Common myeloid progenitor, CD34-positive (primary cell): ENCODE measurements at places on chromosomes 11 and 22.

DNA sequence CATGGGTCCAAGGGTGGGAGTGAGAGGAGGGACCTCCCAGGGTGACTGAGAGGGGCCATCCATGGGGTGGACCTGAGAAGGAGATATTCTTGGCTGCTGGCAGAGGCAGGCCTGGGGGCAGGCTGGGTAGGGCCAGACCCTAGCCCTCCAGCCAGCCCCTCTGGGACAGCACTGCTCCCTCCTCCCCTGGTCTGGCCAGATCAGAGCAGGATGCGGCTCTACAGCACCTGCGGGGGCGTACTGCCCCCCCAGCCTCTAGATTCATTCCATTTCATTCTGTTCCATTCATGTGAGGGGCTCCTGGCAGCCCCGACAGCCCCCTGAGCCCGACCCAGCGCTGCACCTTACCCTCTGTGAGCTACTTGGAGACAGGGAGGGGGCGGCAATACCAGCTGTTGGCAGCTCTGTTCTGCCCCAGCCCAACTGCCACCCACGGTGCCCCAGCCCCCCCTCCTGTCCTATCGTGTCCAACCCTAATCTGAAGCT lies 34.3 kb upstream of the MYRF start:
- no peak for DNase-seq
- H3K27me3 ChIP-seq: no peaks in the 10 kb centered on the region
- H3K36me3 ChIP-seq: no peaks in the 10 kb centered on the region
- H3K4me3 ChIP-seq: no peak overlapping the region
- peaks cover 13% of the 10 kb centered on the region for H3K4me1 ChIP-seq
- no peak overlapping the region for H3K27ac ChIP-seq

DNA sequence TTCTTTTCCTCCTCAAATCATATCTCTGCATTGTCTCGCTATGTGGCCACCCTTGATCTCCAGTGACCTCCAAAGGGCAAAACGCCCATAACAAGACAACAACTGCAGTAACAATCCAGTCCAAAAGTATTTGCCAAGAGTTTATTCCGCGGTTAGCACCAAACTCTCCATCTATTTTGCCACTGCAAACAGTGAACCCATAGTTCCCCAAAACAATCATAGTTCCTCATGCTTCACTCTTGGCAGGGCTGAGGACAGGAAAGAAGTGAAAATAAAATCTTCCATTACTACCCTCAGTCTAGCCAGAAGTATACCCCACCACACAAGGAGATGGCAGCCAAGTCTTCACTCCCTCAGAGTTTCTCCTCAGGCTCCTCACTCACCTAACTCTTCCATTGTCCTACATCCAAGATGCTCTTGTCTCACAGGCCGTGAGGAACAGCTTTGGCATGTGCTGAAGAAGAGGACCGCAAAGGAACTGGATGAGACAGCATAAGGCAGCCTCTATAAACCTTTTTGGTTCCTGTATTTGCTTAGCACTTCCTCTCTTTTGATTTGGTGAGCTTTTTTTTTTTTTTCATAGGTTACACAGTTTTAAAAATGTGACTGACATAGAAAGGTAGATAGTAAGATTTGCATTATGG lies at the start of gene LPXN:
LPXN (minus strand) TSS at position 480 of the 644 bp plus-strand sequence; CDS start at position 396, 84 bp downstream.
- no peaks in the 10 kb centered on the region for H3K27me3 ChIP-seq
- peaks cover 45% of the 10 kb centered on the region for H3K4me1 ChIP-seq
- peak within 1 kb of the TSS; percentile 100 for H3K27ac ChIP-seq

- H3K4me3 ChIP-seq: no peak overlapping the region
- H3K4me1 ChIP-seq: no peaks in the 10 kb centered on the region
- DNase-seq: no peak
- no peaks in the 10 kb centered on the region for H3K27me3 ChIP-seq
- H3K36me3 ChIP-seq: no peaks in the 10 kb centered on the region
These were observed 13.6 kb upstream of the EED start for GRCh38 chr11:86230921-86231434.

DNA sequence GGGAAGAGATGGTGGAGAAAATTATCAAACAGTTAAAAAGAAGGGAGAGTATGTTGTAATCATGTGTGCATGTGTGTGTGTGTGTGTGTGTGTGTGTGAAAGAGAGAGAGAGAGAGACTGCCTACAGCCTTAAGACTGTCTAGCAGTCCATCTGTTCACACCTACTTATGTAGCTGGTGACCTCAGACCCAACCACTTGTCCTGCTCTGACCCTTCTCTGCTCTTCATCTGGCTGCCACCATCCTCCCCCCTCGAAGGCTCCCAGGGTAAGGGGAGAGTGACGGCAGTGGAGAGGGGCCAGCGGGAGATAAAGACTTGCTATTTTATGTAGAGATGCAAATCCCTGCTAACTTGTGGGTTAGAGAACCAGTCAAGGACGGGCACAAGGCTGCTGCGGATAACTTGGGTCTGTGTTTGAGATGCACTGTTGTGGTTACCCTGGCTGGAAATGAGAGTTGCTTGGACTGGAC lies 24.9 kb upstream of the GRAMD1B start:
- peaks cover 10% of the 10 kb centered on the region for H3K4me1 ChIP-seq
- H3K27ac ChIP-seq: no peak overlapping the region
- H3K36me3 ChIP-seq: no peaks in the 10 kb centered on the region
- H3K4me3 ChIP-seq: no peak overlapping the region
- no peak for DNase-seq

GRCh38 chr22:46736705-46737104 lies 1.3 kb downstream of the CERK start:
- peaks cover 8% of the 10 kb centered on the region for H3K36me3 ChIP-seq
- no peak for DNase-seq

GRCh38 chr11:14190992-14191778 lies 167.8 kb downstream of the RRAS2 start:
- no peak overlapping the region for H3K27ac ChIP-seq
- no peaks in the 10 kb centered on the region for H3K4me1 ChIP-seq
- H3K36me3 ChIP-seq: no peaks in the 10 kb centered on the region
- no peak overlapping the region for H3K4me3 ChIP-seq
- no peak for DNase-seq

DNA sequence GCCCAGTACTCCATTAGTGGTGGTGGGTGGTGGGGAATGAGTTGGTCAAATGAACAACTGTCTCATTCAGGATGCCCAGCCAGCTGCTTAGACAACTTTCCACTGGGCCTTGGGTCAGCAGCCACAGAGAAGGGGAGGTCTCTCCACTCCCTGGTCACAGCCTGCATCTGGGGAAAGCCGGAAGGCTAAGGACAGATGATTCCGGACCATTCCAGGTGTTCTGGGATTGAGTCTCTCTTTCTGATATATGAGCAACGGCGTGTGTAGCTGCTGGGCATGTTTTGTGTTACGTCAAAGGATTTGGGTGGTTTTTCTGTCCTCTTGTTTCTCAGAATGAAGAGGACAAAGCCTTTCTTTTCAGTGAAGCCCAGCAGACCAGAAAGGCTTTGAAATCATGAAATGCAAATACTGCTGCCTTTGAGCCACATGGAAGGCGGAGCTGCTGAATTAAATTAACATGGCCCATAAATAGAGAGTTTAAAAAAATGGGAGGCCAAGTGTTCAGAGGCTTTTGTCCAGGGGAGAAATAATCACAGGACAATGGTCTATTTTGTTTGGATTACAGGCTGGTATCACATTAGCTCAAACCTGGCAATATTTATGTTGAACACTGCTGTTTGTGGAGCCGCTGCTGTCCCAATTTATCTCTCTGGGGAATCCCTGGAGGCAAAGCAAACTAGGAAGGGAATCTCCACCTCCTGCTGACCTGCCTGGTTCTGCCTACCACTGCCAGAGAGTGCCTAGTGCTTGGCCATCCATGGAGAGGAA lies 234.4 kb upstream of the E2F8 start:
- no peak overlapping the region for H3K4me3 ChIP-seq
- no peaks in the 10 kb centered on the region for H3K4me1 ChIP-seq
- H3K36me3 ChIP-seq: no peaks in the 10 kb centered on the region

- H3K4me3 ChIP-seq: no peak overlapping the region
- no peaks in the 10 kb centered on the region for H3K27me3 ChIP-seq
- peak; percentile 48 for DNase-seq
- no peak overlapping the region for H3K27ac ChIP-seq
These were observed 85.3 kb downstream of the GAB2 start for GRCh38 chr11:78332174-78332866.

GRCh38 chr11:3710485-3711259 lies 39.5 kb upstream of the CHRNA10 start:
- H3K36me3 ChIP-seq: peaks cover 81% of the 10 kb centered on the region
- H3K27ac ChIP-seq: no peak overlapping the region
- H3K27me3 ChIP-seq: no peaks in the 10 kb centered on the region
- no peak for DNase-seq
- no peaks in the 10 kb centered on the region for H3K4me1 ChIP-seq

- no peak overlapping the region for H3K4me3 ChIP-seq
- DNase-seq: peak; percentile 41
- no peak overlapping the region for H3K27ac ChIP-seq
These were observed 60.7 kb upstream of the ALKBH3 start for GRCh38 chr11:43819926-43820325.
